NCI-H2171 treated with DMSO at 0.1 percent for 48 hours (cell line): ENCODE measurements at places on chromosomes 12 and 14.
A peak's percentile ranks its signal among the peaks of the same experiment; 100 is the strongest.

GRCh38 chr14:50321009-50321660 is 9.0 kb downstream of the DMAC2L start:
- DNase-seq = peak; percentile 94

- DNase-seq = no peak
Observed at GRCh38 chr14:104343294-104343625, 204.9 kb downstream of the KIF26A start.

GRCh38 chr12:112846619-112847018 is 55.1 kb downstream of the RPH3A start:
- DNase-seq = no peak

GRCh38 chr14:94382716-94383596 is 5.4 kb downstream of the SERPINA1 start:
- no peak for DNase-seq

DNA sequence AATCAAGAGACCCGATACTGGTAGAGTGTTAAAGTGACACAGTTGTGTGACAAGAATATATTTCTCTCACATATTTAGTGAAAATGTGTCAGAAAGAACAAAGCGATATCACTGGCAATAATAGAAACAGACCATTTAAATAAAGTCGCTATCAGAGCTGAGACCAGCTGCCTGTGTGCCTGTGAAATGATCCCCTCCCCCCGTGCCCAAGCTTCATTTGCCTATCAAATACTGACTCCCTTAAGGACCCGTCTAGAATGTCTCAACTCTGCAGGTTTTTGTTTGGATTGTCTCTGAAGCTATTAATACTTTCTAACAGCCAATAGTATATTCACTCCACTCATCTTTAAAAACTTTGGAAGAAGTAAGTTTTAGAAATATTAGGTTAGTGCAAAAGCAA is 98.9 kb downstream of the EGLN3 start:
- DNase-seq = peak; percentile 65

DNA sequence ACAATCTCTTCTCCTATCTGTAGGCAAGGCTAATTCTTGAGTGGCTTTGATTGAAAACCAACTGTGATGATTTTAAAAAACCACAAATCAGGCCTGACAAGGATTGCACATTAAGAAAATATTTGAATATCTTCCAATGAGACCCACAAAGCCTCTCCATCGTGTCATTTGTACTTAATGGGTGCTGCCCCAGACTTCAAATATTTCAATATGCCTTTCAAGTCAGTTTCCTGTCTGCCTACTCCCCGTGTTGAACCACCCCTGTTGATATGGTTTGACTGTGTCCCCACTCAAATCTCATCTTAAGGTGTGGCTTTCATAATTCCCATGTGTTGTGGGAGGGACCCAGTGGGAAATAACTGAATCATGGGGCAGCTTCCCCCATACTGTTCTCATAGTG is 159.7 kb upstream of the EGLN3 start:
- DNase-seq = no peak

DNA sequence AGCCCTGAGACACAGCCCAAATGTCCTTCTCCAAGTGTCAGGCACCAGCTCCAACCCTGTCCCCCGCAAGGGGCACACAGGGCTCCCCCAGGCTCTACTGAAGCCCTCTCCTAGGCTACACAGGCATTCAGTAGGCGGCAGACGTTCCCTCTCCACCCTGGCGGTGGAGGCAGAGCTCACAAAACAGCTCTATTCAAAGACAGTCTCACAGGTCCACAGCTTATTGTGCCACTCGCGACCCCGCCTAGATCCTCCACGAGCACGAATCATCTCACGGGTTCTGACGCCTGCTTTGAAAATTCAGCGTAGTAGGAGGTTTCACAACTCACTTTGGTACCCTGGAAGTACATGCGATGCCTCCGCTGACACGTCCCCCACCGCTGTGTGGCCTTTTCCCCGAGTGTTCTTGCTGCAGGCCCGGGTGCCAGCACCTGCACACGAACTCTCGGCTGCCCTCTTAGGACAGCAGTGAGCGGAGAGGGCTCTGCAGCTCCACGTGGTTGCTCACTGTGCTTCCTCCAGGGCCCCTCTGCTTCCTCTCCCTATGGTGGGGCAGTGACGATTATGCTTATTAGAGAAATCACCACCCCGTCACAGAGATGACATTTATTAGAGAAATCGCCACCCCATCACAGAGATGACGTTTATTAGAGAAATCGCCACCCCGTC is 78.5 kb downstream of the ADGRD1 start:
- DNase-seq = no peak

DNA sequence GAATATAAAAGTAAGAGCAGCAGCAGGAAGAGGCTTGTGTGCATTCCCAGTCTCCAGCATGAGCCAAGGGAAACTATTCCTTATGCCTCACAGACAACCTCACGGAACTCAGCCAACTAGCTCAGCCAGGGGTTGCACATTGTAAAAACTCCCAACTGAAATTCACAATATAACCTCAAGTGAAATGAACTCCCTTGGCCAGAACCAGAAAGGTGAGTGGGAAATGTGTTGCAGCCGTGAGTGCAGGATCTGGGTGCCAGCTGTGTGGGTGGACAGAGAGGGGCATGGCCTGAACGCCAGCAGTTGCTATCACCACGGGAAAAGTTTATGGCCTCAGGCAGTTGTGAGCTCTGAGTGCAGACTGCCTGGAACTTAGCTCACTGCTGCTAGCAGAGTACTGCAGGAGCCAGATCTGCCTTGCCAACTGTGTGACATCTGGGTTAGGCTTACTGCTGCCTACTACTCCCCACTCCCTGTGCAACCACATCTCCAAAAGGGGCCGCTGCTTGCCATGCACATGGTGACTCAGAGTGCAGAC is 2.3 kb upstream of the CLEC1A start:
- no peak for DNase-seq

DNA sequence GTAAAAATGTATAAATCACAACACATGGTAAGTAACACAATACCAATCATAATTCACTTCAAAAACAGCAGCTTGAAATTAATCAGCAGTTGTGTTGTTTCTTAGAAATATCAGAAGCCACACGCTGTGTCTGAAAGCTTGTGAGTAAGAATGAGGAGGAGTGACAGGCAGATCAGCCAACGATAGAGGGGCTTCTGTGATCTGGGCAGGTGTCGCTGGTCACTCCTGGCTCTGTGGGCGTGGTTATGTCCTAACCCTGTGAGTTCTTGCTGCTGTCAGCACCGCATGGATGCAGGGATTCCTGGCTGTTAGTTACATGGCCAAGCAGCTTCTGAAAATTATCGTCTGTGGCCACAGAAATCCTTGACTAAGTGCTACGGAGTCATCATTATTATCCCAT is 123.4 kb downstream of the SLC25A47 start:
- peak; percentile 91 for DNase-seq

DNA sequence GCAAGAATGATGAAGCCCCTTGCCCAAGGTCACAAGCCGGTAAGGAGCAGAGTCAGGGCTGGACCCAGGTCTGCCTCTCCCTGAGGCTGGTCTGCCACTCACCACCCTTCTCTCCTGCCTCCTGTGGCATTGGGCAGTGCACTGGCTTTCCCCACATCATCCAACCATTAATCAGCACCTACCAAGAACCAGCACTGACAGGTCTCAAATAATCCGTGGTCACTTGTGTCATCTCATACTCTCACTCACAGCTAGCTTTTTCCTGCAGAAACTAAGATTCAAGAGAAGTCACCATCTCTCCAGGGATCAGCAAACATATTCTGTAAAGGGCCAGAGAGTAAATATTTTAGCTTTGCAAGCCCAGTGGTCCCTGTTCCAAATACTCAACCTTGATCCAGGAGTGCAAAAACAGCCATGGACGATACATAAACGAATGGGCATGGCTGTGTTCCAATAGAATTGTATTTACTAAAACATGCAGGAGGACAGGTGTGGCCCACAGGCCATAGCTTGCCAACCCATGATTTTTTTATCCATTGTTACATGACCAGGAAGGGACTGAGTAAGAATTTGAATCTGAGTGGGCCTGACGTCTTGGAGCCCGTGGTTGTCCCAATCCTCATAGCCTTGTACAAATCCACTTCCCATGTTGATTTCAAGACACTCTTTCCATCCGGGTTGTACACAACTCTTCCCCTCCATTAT is 374.2 kb downstream of the BCL11B start:
- no peak for DNase-seq

- no peak for DNase-seq
Observed at GRCh38 chr12:10205220-10205807, 7.4 kb upstream of the GABARAPL1 start.

DNA sequence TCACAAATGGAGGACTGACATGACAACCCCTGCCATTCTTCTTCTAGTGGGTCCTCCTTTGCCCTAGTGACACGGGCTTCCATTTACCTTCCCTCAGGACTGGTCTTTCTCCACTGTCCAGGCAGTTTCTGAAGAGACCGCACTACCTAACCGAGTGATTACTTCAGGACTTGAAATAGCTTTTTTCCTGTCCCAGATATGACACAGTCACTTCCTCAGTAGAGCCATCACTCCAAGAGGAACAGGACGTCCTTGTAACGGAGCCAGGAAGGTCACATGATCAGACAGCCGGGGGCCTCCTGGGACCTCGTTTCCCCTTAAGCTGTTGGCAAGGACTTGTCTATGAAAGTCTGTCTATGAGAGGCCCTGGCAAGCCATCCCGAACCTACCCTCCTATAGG is 62.3 kb downstream of the FOS start:
- DNase-seq = peak; percentile 84

- no peak for DNase-seq
Observed at GRCh38 chr14:98886982-98887381, 385.0 kb downstream of the BCL11B start.

DNA sequence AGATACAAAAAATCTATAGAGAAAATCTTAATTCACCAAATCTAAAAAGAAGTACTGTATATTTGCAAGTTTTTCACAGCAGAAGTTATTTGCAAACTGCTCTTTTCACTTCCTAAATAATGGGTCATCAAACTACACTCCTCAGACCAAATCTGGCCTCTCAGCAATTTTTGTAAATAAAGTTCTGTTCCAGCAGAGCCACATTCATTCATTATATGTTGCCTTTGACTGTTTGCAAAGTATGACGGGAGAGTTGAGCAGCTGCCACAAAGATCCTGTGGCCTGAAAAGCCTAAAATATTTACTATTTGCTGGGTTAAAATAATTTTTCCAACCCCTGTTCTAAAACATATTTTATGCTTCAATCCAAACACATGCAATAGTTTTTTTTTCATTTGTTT is 1222.3 kb upstream of the SEL1L start:
- DNase-seq = no peak

- DNase-seq = no peak
Observed at GRCh38 chr14:90409209-90409730, 12.4 kb downstream of the CALM1 start.

- DNase-seq = peak; percentile 18
Observed at GRCh38 chr14:75273272-75274049, 5.2 kb upstream of the FOS start.

DNA sequence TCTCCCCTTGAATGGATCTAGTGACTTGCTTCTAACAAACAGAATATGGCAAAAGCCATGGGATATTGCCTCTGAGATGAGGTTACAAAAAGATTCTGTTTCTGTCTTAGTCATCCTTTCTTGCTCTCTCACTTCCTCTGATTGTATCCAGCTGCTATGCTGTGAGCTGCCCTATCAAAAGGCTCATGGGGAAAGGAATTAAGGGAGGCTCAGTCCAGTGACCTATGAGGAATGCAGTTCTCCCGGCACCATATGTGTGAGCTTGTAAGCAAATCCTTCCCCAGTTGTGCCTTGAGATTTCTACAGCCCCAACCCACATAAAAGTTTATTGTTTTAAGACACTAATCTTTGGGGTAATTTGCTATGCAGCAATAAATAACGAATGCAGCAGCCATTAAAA is 183.1 kb downstream of the KLHL28 start:
- DNase-seq = no peak

DNA sequence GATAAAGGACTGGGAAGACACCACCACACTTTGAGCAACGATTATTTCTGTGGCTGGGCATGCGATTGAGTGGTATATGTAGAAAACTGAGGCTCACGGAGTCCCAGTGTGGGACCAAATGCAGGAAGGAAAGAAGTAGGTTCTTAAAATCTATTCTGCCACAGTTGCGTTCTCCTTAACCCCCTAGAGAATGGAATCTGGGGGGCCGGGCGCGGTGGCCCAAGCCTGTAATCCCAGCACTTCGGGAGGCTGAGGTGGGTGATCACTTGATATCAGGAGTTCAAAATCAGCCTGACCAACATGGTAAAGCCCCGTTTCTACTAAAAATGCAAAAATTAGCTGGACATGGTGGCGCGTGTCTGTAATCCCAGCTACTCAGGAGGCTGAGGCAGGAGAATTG is 29.9 kb upstream of the CORO1C start:
- no peak for DNase-seq

DNA sequence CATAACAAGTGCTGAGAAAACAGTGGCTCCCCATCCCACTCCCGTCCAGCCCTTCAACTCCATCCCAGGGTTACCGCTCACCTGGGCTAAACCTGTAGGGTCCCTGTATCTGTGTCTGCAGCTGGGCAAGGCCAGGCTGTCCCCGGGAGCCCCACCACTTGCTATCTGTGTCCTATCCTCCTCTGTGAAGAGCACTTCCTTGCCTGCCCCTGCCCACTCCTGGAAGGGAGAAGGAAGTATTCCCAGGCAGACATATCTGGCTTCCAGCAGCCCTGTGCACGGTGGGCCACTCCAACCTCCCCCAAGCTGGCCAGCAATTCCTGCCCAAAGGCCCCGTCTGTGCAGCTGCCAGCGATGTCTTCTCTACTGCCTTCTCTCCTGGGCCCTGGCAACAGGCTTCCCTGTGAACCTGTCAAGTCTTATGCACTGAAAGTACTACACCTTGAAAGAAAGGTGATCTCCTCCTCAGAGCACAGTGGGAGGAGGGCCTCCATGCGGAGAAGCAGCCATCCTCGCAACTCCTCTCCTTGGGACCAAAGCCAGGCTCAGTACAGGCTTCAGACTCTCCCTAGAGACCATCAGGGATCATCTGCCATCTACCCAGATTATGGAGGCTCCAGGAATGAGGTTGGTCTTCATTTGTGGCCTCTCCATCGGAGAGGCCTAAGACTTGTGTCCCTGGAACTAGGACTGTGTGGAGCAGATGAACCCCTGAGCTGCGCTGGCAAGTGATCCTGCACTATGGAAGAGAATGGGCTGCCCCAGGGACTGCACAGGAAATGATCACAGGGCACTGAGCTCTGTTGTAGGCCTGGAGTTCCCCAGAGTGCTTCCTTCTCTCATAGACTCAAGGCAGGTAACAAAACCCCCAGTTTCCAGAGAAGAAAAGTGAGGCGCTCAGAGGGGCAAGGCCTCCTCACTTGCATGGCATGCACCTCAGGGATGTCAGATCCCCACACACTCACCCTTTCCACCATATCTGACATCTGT is 663.6 kb downstream of the BCL11B start:
- DNase-seq = peak; percentile 14
